ENCODE measurements at places on chromosomes 6 and 20.

GRCh38 chr6:137859025-137859424 lies 8.0 kb upstream of the TNFAIP3 start:
- no peak for DNase-seq

DNA sequence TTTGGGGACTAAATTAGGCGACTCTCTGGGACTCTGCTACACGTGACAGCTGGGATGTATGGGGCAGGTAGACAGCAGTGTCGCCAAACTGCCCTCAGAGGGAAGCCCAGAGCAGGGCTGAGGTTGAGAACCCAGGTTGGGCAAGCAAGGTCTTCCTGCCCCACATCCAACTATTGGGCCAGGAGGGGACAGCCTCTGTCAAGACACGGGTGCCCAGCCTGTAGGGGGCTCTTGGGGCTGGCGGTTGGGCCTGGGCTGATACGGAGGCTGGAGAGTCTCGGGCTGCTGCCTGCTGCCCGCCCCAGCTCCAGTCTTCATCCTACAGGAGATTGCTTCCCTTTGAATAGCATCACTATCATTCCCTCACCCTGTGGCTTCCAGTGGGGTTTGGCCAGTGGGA lies 33.3 kb downstream of the CPNE5 start:
- no peak for DNase-seq

GRCh38 chr20:62606551-62607201 lies 35.6 kb upstream of the SLCO4A1 start:
- no peak for DNase-seq

DNA sequence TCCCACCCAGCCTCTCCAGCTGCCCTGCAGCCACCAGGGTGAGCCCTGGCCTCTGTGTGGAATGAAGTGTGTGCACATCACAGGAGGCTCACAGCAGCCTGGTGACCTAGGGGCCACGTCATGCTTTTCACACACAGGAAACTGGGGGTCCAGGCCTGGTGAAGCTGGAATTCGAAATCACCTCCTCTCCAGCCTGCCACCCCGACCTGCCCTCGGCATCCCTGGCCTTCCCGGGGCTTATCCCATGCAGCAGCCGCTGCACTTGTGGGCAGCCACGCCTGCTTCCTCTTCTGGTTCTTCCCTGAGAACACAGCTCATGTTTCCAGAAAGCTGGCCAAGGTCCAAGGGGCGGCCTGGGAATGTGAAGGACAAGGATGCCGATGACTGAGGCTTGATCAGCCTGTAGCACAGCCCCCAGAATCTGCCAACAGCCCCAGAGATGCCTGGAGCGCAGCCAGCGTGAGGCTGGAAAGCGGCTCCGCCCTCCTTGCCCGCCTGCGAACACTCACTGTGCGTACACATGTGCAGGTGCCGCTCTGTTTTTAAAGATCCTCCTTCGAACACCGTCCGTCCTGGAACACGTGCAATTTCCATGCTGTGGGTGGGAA lies 4.2 kb upstream of the NTSR1 start:
- DNase-seq = no peak

- no peak for DNase-seq
Measured at GRCh38 chr20:6979621-6980020, 212.1 kb downstream of the BMP2 start.

- DNase-seq = no peak
Measured at GRCh38 chr6:52340603-52340880, 21.4 kb upstream of the PAQR8 start.

GRCh38 chr6:146381486-146381885 lies 162.1 kb upstream of the RAB32 start:
- no peak for DNase-seq

DNA sequence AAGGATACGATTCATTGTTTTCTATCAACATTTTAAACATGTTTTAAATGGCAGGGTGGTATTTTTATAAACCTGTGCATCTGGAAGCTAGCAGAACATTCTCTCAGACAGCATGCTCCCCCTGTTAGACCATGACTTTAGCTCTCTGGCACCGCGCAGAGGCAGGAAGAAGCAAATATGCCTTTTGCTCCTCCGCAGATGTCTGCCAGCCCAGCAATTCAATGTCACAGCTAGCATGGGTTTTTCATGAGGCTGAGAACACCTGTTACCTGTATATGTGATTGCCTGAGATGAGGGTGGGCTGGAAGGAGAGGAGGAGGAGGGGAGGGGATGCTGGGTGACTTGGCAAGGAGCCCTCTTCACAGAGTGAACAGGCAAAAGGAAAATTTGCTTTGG lies 6.7 kb downstream of the MTCH1 start:
- DNase-seq = no peak

- no peak for DNase-seq
Measured at GRCh38 chr6:24355393-24355792, 2.5 kb downstream of the DCDC2 start.

DNA sequence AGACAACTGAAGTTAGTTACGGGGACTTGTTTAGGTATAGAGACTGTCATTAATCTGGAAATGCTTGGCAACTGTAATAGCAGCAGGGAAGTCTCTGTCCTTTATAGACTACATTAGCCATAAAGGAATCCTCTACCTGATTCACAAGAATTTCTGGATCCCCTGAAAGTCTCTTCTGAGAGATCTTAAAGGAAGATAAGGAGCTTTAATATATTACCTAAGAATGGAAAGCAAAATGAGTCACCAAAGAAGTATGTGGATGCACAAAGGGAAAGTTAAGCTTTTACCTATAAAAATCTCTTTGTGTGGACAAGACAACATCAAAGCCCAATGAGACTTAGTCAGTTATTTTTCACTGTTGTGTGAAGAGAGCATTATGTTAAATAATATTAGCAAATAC lies 92.2 kb upstream of the RSPO3 start:
- no peak for DNase-seq

DNA sequence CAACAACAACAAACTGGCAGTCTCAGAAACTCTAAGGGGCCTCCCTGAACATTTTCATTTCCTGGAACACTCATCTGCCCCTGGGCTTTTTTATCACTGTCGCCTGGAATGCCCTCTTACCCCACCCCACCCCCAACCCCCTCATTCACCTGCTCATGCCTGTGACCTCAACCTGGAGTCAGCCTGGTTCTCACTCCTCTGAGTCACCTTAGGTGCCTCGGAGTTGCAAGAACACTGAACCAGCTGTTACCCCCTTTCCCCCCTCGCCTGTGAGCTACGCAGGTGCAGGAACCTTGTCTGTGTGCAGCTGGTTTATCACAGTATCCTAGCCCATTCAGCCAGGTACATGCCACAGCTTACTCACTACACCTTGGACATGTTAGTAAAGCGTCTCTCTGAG lies 12.8 kb upstream of the SNAI1 start:
- no peak for DNase-seq

GRCh38 chr6:40912158-40912946 lies 126.7 kb downstream of the UNC5CL start:
- no peak for DNase-seq

GRCh38 chr20:5220321-5221060 lies 93.7 kb downstream of the CDS2 start:
- DNase-seq = no peak

DNA sequence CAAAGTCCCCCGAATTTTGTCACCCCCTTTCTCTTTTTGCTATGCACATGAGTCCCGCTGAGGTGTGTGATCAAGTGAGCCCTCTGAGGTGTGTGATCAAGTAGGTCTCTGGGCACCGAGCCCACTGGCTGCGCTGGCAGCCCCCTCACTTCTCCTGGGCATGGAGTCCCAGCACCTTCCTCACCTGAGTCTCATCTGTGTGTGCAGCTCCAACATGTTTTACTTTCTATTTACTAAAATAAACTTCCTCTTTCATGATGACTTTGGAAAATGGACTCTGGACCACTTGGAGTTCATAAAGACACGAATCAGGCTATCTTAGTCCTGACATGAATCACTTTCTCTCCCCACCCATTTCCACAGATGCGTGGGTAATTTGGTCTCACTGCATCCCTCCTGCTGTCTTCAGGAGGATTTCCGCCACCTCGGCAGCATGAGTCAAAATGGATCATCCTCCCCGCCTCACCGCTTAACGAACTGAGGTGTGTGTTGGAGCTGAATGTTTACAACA lies 39.8 kb downstream of the PRDM1 start:
- DNase-seq = peak; percentile 43

GRCh38 chr6:123808556-123808955 lies 4.9 kb downstream of the NKAIN2 start:
- no peak for DNase-seq

DNA sequence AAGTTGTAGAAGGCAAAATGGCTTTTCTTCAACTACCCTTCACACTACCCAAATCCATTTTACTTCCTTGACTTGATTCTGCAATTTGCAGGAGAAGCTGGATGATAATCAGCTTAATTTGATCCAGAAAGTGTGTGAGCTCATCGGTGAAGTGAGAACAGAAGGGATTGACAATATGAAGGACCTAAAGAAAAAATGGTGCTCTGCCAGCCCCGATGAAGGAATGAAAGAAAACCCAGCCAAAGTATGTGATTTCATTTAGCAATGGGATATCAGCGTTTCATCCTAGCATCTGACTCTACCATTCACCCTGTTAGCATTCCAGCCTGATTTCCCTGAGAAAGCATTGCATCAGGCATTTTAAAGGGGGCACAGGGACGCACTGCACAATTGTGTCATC lies 41.5 kb downstream of the CD164 start:
- DNase-seq = no peak

DNA sequence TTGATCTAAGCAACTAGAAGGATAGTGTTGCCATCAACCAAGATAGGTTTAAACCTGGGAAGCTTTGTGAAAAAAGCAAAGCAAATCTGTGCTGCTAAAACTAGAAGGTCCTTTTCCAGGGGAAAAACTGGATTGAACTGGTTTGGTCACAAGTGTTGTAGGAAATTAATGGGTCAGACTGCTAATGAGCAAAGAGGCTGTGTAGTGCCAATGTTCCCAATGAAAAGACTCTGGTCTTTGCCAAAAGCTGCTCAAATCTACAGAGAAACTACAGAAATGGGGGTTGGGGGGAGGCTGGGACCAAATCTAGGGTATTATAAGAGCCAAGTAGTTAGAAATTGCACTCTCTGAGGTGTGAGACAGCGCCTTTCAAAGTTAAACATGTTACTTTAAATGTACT lies 85.0 kb downstream of the PLCG1 start:
- DNase-seq = no peak

DNA sequence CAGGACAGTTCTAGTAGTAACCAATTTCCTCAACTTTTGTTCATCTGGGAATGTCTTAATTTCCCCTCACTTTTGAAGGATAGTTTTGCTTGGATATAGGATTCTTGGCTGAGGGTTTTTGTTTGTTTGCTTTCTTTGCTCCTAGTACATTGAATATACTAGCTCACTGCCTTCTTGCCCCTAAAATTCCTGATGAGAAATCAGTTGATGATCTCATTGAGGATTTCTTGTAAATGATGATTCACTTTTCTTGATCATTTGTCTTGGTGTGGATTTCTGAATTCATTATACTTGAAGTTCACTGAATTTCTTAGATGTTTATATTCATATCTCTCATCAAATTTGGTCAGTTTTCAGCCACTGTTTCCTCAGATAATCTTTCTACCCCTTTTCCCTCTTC lies 49.1 kb upstream of the PRDM1 start:
- DNase-seq = no peak

GRCh38 chr6:12848964-12849808 lies 132.6 kb downstream of the PHACTR1 start:
- no peak for DNase-seq

DNA sequence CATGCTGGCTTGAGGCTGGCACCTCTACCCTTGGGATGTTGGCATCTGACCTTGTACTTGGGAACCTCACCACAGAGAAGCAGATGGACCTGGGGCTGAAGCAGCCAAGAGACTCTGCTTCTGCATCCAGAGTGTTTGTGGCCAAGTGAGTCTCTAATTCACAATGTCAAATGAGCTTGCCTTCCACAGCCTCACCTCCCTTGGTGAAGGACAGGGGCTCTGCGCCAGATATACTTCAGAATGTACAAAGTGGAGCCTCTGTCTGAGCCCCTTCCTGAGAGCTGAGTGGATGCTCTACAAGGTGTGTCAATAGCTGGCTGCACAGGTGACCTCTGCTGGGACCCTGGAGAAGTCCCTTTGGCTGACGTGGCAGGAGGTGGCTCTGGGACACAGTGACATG lies 508.9 kb downstream of the CDH26 start:
- no peak for DNase-seq

- DNase-seq = no peak
Measured at GRCh38 chr6:159953091-159953601, 15.7 kb upstream of the IGF2R start.

DNA sequence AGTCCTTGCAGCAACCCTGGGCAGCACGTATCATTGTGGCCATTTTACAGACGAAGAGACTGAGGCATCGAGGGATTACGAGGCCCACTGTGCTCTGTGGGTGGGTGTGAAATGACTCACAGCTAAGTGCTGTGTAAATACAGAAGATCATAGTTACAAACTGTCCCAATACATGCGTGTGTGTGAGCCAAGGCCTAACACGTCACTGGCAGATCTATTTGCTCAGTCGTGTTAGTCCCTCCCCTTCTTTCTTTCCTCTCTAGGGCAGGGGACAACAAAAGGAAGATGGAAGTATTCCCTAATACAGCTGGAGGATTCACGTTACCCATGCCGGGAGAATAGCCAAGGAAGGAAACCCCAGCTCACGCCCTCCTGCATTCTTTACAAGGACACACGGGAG lies 175.9 kb downstream of the CDC5L start:
- no peak for DNase-seq

DNA sequence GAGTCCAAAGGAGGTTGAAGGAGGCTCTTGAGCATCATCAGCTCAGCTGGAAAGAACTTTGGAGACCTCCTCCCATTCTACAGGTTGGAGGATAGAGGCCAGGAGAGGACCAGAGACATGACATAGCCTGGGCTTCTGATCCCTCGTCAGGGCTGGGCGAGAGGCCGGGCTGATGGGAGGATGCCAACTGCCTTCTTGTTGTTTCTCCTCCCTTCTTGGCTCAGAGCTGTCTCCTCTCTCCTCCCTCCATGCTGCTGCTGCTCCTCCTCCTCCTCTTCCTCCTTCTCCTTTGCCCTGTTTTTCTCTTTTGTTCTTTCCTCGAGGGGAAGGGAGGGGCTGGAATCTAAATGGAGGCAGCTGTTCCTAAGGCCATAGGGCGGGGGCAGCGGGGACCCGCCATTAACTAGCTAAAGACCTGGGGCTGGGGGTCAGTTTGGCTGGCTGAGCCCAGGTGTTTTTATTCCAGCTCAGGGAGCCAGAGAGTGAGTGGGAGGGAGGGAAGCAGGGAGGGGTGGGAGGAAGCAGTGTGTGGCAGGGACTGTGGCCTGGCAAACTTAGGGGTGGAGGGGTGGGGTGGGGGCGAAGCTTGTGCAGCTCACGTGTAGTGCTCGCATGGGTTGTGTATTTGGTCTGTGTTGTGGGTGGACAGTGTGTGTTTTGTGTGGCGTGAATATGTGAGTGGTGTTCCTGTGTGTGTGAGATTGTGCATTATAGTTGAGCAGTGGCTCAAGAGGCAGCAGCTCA lies 84.8 kb downstream of the CD40 start:
- no peak for DNase-seq

GRCh38 chr6:66771626-66772025 lies 1064.6 kb upstream of the EYS start:
- DNase-seq = no peak

- DNase-seq = no peak
Measured at GRCh38 chr20:10658876-10659632, 14.7 kb downstream of the JAG1 start.
